ENCODE measurements at places on chromosomes 7 and 10. TPM values are rescaled to one million over a fixed set of nuclear protein-coding genes. Genes with fewer than 3 reads are reported as not detected.
A peak's percentile ranks its signal among the peaks of the same experiment; 100 is the strongest.

CNPY1 gene
- total RNA-seq, result not detected

GRCh38 chr7:158520825-158521224, 66.8 kb downstream of the PTPRN2 start:
- no peaks in the 10 kb centered on the region for H3K27me3 ChIP-seq
- no peaks in the 10 kb centered on the region for H3K4me1 ChIP-seq
- no peaks in the 10 kb centered on the region for H3K36me3 ChIP-seq
- no peak overlapping the region for H3K4me3 ChIP-seq
- no peak for DNase-seq

LRRTM3 gene
- total RNA-seq, result not detected

C7orf57 gene
- total RNA-seq, result not detected

DNA sequence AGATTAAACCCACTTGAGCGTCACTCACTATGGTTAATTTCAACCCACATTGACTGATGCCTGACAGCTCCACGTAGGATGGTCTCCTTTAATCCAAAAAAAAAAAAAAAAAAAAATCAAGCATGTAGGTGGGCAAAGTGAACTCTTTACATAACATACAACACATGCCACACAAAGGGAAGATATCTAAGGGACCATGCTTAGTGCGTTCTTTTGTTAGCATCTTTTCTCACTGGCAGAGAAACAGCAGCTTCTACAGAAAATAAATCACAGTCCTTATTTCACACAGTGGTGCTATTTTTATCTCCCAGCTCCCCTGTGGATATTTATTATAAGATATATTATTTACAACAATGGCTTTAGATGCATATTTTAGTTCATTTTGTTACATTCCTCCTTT, 652.0 kb upstream of the CELF2 start:
- H3K27ac ChIP-seq, result no peak overlapping the region
- no peak overlapping the region for H3K4me3 ChIP-seq
- no peaks in the 10 kb centered on the region for H3K27me3 ChIP-seq
- no peak for DNase-seq
- no peaks in the 10 kb centered on the region for H3K4me1 ChIP-seq

- no peak overlapping the region for H3K4me3 ChIP-seq
- no peaks in the 10 kb centered on the region for H3K4me1 ChIP-seq
- no peaks in the 10 kb centered on the region for H3K27me3 ChIP-seq
- no peak for DNase-seq
- H3K27ac ChIP-seq, result no peak overlapping the region
Measured at GRCh38 chr10:110858297-110858934, 13.3 kb upstream of the PDCD4 start.

MRLN gene
- not detected for total RNA-seq

CC2D2B gene
- total RNA-seq, result 0.53 TPM

ZPBP gene
- not detected for total RNA-seq

TMEM213 gene
- not detected for total RNA-seq

WDFY4 gene
- 10.2 TPM for total RNA-seq

DNA sequence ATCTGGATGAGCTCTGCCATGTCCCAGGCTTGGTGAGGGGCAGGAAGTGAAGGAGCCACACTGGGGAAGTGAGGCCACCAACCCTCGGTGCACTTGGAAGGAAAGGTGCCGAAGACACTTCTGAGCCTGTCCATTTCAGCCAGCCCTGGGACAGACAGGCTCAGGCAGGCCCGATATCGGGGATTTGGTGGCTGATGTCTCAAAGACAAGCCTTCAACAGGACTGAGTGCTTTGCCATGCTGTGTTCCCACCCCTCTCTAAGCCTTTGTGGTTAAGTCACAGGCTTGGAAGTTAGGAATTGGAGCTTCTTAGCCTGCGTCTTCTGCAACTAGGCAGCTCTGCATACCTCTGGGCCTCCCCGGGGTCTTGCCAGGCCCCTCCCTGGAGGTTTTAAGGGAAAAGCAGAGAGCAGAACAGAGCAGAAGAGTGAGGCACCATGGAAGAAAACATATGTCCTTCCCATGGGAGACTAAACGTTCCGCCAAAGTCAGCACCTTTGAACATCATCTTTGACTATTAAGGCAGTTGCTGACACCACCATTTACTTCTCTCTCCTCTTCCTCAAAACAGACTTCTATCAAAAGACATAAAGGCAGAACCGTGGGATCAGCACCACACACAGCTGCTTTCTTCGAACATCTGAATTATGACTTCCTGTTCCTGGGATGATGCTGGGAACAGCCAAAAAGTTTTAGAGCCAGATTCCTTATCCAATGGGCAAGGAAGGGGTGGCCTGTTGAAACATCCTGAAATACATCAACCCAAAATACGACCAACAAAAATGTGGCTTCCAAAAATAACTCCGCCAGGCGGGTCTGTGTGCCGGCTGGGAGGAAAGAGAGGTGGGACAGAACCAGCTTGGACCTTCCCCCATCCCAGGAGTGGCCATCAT, 71.8 kb downstream of the AFAP1L2 start:
- H3K4me1 ChIP-seq, result no peaks in the 10 kb centered on the region
- H3K27me3 ChIP-seq, result peaks cover 3% of the 10 kb centered on the region
- H3K4me3 ChIP-seq, result no peak overlapping the region

TAS2R3 gene
- total RNA-seq, result 1.3 TPM

DNA sequence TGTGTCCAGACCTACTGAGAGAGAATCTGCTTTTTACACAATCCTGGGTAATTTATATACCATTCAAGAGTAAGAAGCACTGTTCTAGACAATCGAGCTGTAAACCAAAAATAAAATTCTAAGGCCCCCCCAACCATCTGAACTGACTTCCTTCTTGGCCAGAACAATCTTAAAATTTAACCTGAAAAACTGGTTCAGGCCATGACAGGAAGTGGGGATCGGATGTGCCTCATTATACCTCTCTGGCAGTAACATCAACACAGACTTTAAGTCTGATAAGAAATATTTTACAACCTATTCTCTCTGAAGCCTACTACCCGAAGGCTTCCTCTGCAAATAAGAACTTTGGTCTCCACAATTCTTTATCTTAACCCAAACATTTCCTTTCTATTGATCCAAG, 75.2 kb upstream of the KIF5B start:
- no peaks in the 10 kb centered on the region for H3K36me3 ChIP-seq
- H3K27me3 ChIP-seq, result no peaks in the 10 kb centered on the region
- H3K4me3 ChIP-seq, result no peak overlapping the region
- peak; percentile 74 for DNase-seq
- H3K27ac ChIP-seq, result peak overlapping the region; percentile 69

PHF14 gene
- 38.6 TPM for total RNA-seq

DNA sequence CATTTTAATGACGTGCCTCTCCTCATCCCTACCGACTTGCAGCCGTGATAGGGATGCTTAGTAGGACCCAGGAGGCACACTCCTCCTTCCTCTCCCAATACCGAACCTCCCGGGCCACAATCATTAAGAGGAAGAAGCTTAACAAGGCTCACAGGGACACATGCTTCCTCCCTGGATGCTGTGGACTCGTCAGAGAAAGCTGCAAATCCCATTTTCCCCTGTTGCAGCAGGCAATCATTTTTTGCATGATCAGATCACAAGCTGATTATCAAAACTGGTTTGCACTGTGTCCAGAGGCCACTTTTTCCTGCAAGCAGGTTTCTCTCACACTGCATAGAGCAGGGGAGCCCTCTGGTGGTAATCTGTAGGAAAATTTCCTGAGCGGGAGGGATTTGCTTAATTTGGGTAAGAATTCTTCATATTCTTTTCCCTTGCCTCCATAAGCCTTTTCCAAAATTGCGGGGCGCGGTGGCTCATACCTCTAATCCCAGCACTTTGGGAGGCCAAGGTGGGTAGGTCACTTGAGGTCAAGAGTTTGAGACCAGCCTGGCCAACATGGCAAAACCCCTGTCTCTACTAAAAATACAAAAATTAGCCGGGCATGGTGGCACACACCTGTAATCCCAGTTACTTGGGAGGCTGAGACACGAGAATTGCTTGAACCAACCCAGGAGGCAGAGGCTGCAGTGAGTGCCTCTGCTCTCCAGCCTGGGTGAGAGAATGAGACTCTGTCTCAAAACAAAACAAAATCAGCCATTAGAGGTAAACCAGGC, 16.1 kb upstream of the LAMB4 start:
- peak; percentile 80 for DNase-seq
- H3K4me1 ChIP-seq, result no peaks in the 10 kb centered on the region
- H3K27ac ChIP-seq, result no peak overlapping the region

- H3K36me3 ChIP-seq, result no peaks in the 10 kb centered on the region
- H3K27me3 ChIP-seq, result no peaks in the 10 kb centered on the region
- DNase-seq, result no peak
- peaks cover 4% of the 10 kb centered on the region for H3K4me1 ChIP-seq
Measured at GRCh38 chr7:35645691-35646090, 49.2 kb downstream of the HERPUD2 start.

GRCh38 chr7:95669513-95669912, 73.2 kb upstream of the PDK4 start:
- H3K4me1 ChIP-seq, result no peaks in the 10 kb centered on the region
- H3K4me3 ChIP-seq, result no peak overlapping the region
- no peak overlapping the region for H3K27ac ChIP-seq
- DNase-seq, result no peak
- H3K36me3 ChIP-seq, result no peaks in the 10 kb centered on the region

- H3K4me1 ChIP-seq, result peaks cover 42% of the 10 kb centered on the region
- no peaks in the 10 kb centered on the region for H3K36me3 ChIP-seq
- H3K27ac ChIP-seq, result no peak overlapping the region
Measured at GRCh38 chr10:69831231-69831855, 29.6 kb downstream of the COL13A1 start.

DNA sequence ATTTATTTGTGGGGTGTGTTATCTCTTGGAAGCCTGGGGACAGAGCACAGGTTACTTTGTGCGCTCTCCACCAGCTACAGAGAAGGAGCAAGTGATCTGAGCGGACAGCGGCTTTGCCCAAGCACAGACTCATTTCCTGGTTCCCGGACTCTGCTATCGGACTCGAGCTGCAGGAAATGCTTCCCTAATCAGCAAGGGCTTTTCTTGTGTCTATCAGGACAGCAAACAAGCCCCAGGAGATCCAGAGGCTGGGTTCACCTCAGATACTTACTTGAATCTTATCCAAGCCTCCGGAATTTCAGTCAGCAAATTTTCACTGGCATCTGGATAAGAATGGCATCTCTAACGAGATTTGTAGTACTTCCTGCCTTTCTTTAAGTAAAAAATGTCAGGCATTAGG, 27.8 kb downstream of the MRC1 start:
- H3K4me3 ChIP-seq, result no peak overlapping the region
- no peaks in the 10 kb centered on the region for H3K27me3 ChIP-seq
- DNase-seq, result peak; percentile 87
- H3K36me3 ChIP-seq, result no peaks in the 10 kb centered on the region

DNA sequence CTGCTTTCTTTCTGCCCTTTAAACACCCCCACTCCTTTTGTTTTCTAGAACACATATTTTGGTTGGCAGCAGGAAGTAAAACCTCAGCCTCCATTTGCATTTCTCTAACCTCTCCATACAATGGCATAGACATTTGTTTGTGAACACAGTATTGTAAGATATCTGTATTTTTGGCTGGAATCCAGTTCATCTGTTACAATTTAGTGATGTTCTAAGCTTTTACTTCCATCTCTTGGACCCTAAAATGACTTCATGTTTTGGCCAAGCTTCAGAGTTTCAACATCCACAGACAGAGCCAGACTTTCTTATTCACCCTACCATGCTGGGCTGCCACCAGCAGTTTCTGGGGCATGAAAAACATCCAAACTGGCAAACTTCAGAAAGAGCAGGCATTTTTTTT, 21.1 kb upstream of the AUTS2 start:
- H3K4me3 ChIP-seq, result no peak overlapping the region
- no peaks in the 10 kb centered on the region for H3K27me3 ChIP-seq
- no peak overlapping the region for H3K27ac ChIP-seq
- no peaks in the 10 kb centered on the region for H3K4me1 ChIP-seq

DNA sequence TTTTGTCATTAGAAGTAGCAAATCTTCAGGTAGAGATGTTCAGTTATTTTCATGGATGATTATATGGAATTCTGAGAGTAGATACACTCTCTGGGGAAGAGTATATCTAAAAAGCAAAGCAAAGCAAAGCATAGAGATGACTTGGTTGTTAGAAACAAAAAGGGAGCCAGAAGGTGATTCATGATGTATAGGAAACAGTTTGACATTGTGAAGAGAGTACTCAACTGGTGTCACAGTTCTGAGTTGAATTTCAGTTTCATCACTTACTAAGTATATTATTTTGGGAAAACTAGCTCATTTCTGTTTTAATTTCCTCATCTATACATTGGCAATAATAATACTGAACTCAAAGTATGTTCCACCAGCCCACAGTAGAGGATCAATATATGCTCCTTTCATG, 86.8 kb downstream of the SEMA3C start:
- DNase-seq, result no peak
- no peaks in the 10 kb centered on the region for H3K27me3 ChIP-seq
- H3K27ac ChIP-seq, result no peak overlapping the region
- no peaks in the 10 kb centered on the region for H3K4me1 ChIP-seq
- no peaks in the 10 kb centered on the region for H3K36me3 ChIP-seq
- no peak overlapping the region for H3K4me3 ChIP-seq

DNA sequence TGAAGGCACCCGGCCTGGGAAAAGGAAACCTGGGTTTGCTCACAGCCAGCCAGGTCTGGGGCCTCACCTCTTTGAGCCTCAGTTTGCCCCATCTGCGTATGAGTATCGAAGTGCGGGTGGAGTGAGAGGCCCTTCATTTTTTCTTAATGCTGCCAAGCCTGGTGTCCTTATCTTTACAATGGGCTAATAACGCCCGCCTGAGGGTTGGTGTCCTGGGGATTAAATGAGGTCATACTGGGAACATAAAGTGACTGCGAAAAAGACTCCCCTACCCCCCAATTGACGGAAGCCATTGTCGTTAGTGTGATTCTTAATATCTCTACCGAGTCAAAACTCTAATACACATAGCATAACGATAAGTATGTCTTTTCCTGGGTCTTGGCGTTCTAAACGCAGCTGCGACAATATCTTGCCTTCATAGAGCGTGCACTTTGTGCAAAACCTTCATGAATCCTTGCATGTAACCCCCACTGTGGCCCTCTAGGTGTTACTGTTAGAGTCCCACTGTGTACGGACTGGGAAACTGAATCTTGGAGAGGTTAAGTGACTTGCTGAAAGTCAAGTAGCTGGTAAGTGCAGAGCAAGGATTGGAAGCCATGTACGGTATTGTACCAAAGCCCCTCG, 11.4 kb upstream of the GRB10 start:
- DNase-seq, result no peak
- H3K36me3 ChIP-seq, result no peaks in the 10 kb centered on the region
- peak overlapping the region; percentile 67 for H3K27ac ChIP-seq

GRCh38 chr10:21516242-21517131, 9.0 kb downstream of the SKIDA1 start:
- H3K36me3 ChIP-seq, result no peaks in the 10 kb centered on the region
- peak overlapping the region; percentile 31 for H3K4me3 ChIP-seq
- H3K27me3 ChIP-seq, result no peaks in the 10 kb centered on the region
- peak; percentile 53 for DNase-seq
- peaks cover 26% of the 10 kb centered on the region for H3K4me1 ChIP-seq

GRCh38 chr10:125549653-125550052, 133.3 kb downstream of the TEX36 start:
- H3K36me3 ChIP-seq, result no peaks in the 10 kb centered on the region
- H3K27me3 ChIP-seq, result no peaks in the 10 kb centered on the region
- DNase-seq, result no peak

GRCh38 chr7:25752154-25752553, 399.8 kb upstream of the NFE2L3 start:
- no peak for DNase-seq
- H3K36me3 ChIP-seq, result no peaks in the 10 kb centered on the region
- H3K4me3 ChIP-seq, result no peak overlapping the region
- no peaks in the 10 kb centered on the region for H3K4me1 ChIP-seq

GRCh38 chr10:123212640-123213039, 58.4 kb downstream of the BUB3 start:
- no peak for DNase-seq
- no peaks in the 10 kb centered on the region for H3K27me3 ChIP-seq
- no peak overlapping the region for H3K27ac ChIP-seq
- no peaks in the 10 kb centered on the region for H3K36me3 ChIP-seq
- no peaks in the 10 kb centered on the region for H3K4me1 ChIP-seq

Measured in endothelial cell of umbilical vein (primary cell).